HFF-Myc (cell line): ENCODE measurements at places on chromosomes 5 and 9.

GRCh38 chr9:90059436-90059835 lies 454.6 kb downstream of the GADD45G start:
- DNase-seq, result no peak

GRCh38 chr9:107842530-107842929 lies 353.0 kb upstream of the KLF4 start:
- no peak for DNase-seq

GRCh38 chr9:98931600-98932389 lies 11.9 kb upstream of the COL15A1 start:
- DNase-seq, result no peak

GRCh38 chr5:103573411-103573810 lies 10.8 kb upstream of the NUDT12 start:
- DNase-seq, result no peak

DNA sequence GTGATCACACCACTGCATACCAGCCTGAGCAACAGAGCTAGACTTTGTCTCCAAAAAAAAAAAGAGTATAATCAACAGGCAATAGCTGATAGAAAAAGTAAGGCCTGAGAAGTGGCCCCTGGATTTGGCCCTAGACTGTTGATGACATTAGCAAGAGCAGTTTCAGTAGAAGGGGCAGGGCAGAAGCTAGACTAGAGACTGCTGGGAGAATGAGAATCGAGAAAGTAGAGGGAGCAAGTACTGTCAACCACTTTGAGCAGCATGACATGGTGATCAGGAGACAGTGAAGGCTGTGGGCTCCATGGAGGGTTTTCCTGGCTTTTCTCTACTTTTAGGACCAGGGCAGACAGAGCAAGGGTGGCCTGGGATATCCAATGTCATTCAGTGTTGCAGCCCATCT lies 34.9 kb upstream of the B4GALT1 start:
- no peak for DNase-seq

- no peak for DNase-seq
Measured at GRCh38 chr9:85339338-85339737, 402.4 kb downstream of the AGTPBP1 start.

DNA sequence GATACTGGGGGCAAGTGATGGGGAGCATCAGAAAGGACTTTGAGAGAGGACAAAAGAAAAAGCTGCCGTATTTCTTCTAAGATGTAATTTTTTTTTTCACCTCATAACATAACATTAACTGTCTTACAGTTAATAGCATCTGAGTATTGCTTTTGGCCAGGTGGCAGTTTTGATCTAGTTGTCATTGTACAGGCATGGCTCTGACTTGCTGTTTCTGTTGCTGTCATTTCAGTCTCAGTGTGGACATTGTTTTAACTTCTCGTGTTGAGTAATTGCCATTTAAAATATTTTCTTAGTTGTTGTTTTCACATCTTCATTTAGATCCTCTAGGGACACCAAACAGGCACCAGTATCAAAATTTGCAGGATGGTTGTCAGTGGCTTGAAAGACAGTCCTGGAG lies 12.4 kb downstream of the SMAD5 start:
- no peak for DNase-seq

DNA sequence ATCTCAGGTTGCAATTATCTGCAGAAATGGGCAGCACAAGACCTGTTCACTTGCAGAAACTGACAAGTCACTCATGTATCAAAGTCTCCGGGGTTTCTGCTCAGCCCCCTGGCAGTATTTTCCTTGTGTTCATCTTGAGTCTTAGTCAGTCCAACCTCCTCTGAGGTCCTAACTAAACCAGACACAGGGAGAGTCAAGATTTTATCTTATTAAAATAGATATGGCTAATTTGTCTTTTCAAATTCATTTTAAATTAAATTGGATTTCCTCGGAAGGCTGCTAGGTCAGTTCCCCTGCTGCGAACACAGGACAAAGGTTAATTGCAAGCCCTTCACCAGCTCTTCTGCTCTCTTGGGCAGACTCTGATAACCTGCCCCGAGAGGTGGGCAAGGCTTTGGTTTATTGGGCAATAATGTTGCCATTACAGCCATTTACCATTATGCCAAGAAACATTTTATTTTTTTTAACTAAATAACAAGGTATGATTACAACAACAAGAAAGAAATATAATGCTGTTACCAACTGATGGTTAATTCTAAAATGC lies 103.5 kb downstream of the MAPKAP1 start:
- DNase-seq, result no peak

DNA sequence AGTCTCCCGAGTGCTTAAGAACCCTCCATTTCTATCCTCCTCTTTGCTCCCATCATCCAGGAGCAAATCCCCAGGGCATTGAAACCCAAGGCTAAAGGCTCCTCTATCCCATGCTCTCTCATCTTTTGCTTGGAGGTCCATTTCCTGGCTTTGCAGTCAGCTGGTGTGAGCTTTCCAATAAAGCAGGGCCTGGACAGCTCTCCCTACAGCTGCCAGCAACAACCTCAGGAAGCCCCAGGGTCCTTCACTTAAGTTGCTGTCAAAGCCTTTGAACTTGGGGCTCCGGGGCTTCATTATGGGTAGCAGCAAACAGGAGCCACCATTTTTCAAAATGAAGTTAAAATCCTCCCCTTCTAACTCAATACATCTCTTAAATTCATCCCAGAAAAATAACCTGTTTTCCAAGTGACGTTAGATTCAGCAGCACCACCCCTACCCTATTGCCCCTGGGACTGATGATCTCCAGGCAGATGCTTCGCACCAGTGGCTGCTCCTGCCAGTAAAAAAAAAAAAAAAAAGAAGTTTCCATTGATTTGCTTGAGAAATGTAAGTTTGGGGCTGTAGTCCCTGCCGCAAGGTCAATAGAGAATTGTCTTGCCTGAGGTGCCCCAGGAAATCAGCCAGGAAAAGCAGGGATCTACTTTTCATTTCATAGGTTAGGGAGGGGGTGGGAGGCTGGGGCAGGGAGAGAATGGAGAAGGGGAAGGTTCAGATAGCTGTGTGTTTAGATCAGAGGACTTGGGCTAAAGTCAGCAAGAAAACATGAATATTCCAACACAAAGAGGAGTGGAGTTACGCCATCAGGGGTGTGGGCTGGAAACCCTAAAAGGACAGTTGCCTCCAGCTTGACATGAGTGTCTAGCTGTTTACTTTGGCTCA lies 83.8 kb upstream of the IL6ST start:
- DNase-seq, result no peak
